Smooth muscle cell of the coronary artery (primary cell): ENCODE measurements at places on chromosomes 2 and 18. TPM values are rescaled to one million over a fixed set of nuclear protein-coding genes. Genes with fewer than 3 reads are reported as not detected.

CDH7 gene
- total RNA-seq, result not detected in 2 replicates

CCL20 gene
- 0.30 TPM in 1 of 2 replicates, not detected in the other for total RNA-seq

IL1F10 gene
- not detected in 2 replicates for total RNA-seq

IL1RN gene
- total RNA-seq, result 0.08 TPM in 1 of 2 replicates, not detected in the other

AKAIN1 gene
- total RNA-seq, result not detected in 2 replicates

CTNNA2 gene
- total RNA-seq, result under 0.01 TPM in 1 of 2 replicates, not detected in the other
